ENCODE measurements at places on chromosomes 7 and 10.

DNA sequence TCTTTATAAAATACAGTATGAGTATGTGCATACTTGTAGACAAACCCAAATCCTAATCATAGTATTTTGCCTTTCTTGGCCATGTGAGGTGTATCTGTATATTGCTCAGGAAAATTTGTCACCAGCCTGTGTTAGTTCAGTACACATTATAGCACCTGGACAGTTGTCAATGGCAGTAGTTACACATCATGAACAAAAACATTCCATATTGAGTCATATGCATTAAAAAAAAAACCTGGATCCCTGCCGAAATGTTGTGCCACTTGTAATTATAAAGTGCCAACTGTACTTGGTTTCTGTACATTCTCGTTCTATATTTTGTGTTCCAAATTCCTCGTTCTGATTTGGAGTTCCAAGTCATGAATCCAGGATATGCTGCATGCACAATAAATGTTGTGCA, 410.4 kb downstream of the INHBA start:
- no peak for DNase-seq

DNA sequence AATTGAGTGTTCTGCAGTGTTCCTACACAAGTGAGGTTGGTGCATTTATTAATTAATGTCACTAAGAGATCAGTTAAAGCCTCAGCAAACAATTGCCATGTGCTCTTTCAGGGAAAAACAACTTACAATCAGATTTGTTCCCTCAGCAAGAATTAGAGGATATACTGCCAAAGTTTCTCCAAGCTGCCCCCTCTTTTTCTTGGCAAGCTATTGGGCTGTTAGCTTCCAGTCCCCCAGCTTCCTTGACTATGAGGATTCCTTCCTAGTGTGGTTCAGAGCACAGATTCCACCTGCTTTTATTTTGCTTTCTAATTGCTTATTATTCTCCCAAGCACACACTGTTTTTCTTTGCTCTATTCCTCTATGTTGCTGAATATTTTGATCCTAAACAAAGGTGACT, 112.7 kb downstream of the RBM20 start:
- no peak for DNase-seq

GRCh38 chr10:125120053-125120710, 40.2 kb downstream of the CTBP2 start:
- DNase-seq: no peak

DNA sequence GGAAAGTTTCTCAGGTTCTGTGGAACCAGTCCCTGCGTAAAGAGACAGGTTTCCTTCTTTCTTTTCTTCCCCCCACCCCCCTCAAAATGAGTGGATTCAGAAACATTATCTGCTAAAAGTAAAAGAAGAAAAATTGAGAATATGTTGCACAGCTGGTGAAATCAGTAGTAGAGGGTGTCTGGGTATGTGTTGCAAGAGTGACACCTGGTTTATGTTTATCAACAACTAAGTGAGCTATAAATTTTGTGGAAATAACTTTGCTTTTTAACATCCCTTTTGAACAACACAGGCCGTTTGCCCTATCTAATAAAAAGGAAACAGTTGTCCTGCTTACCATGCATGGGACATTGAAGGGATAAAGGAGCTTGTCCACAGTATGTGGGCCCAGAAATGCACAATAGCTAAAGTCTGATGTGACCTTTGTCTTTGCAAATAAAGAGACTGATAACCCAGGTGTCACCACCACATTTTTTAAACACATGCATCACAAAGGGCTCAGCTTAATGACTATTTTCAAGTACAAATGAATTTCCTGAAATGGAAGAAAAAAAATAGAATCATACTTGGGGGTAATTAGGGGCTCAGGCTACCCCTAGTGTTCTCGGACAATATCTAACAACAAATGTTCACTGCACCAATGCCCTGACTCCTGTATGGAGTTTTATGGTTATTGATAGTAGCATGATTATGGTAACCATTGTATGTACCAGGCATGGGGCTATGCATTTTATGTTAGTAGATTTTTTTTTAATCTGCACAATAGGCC, 221.7 kb upstream of the TCF7L2 start:
- no peak for DNase-seq

DNA sequence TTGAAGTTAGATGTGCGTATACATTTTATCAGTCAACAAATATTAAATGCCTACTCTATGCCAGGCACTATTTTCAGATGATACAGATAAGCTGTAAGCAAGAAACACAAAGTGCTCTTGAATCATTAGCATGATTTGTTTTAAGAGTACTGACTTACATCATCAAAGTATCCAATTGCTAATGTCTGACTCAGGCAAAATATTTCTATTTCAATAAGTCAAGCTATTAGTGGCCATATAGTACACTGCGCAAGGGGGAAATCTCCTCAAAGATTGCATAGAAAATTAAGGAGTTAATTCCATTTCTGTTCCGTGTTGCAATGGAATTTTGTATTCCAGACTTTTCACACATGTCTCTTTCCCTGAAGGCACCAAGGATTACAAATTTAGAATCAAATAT, 46.1 kb upstream of the DNAJC1 start:
- DNase-seq: no peak

DNA sequence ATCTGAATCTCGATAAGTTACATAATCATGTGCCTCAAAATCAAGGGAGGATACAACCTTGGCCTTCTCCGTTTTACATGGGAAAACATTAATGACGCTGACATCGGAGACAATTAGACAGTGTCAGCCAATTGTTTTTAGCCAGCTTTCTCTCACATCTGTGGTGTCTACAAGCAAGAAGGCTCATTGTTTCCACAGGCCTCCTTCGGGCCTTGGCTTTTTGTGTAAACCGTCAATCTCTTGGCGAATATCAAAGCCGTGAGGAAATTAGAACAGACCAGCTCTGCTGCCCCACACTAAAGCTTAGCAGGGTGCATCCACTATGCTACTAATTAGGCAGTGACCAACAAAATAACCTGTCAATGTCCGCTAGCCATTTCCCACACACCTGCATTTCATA, 43.2 kb downstream of the VAX1 start:
- no peak for DNase-seq

DNA sequence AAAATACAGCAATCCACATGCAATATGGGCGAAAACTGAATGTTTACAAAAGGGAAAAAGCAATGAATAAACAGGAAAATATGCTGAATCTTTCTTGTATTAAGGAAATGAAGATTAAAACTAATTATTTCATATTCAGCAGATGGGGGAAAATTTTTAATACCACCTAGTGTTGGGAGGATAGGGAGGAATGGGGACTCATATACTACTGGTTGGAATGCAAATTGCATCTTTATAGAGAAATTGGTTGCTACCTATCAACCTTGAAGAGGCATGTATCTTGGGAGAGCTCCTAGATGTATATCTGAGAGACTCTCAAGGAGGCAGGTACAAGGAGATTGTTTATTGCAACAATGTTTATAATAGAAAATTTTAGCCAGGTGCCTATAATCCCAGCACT, 101.4 kb downstream of the CREM start:
- DNase-seq: no peak

DNA sequence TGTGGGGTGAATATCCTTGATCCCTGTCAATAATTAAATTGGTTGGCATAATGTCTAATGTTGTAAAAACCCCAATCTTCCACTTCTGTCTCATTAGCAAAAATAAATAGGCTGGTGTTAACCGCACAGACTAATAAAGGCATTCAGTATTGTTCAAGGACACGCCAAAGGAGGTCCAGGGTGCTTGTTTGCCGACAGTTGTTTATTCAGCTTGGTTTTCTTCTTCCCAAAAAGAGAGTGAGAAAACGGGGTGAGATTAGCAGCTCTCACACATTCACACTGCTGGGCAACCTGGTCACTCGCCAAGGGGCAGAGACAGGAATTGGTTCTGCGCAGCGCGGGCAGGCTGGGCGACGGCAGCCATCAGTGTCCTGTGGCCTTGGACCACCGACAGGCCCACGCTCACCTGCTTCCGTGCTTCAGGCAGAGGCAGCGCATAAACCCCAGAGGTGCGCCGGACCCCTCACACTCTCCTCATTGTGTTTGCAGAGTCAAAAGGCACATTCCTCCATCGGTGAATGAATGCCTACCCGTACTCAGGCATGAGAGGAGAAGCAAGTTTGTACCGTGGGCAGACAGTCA, 26.2 kb upstream of the LMBR1 start:
- no peak for DNase-seq

- DNase-seq: no peak
Observed at GRCh38 chr7:114148779-114149178, 230.0 kb upstream of the PPP1R3A start.

DNA sequence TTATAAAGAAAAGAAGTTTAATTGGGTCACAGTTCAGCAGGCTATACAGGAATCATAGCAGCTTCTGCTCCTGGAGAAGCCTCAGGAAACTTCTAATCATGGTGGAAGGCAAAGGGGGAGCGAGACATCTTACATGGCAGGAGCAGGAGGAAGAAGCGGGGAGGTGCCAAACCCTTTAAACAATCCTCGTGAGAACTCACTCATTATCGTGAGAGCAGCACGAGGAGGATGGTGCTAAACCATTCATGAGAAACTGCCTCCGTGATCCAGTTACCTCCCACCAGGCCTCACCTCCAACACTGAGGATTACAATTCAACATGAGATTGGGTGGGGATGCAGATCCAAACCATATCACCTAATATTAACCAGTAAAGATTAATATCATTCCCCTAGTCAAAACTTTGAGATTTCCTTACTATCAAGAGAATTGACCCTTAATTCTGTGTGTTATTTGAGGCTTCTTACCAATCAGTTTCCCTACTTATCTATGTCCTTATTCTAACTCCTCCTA, 1.6 kb upstream of the SMO start:
- DNase-seq: no peak

GRCh38 chr7:42102301-42102700, 134.7 kb downstream of the GLI3 start:
- DNase-seq: no peak

DNA sequence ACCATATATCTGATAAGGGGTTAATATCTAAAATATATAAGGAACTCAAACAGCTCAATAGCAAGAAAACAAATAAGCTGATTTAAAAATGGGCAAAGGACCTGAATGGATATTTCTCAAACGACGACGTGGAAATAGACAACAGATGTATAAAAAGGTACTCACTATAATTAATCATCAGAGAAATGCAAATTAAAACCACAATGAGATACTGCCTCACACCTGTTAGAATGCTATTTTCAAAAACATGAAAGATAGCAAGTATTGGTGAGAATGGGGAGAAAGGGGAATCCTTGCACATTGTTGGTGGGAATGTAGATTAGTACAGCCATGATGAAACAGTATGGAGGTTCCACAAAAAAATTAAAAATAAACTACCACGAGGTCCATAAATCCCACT, 163.2 kb downstream of the DKK1 start:
- DNase-seq: no peak

GRCh38 chr7:66100408-66101050, 14.1 kb upstream of the CRCP start:
- no peak for DNase-seq

DNA sequence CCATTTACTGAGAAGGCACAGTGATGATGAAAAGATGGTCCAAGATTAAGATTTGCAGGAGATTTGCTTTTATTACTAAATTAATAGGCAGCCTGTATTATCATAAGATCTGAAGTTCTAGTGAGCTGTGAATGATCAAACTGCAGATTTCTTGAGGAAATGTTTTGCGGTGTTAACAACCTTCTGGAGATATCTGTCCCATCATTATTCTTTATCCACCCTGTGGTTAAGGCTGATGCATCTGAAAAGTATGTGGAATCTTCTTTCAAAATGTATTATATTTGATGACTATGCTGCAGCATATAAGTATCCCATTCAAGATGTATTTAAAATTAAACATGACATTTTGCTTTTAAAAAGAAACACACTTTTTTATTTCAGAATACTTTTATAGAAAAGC, 150.3 kb downstream of the POLR1F start:
- no peak for DNase-seq

GRCh38 chr7:69912846-69913245, 314.6 kb downstream of the AUTS2 start:
- DNase-seq: no peak

DNA sequence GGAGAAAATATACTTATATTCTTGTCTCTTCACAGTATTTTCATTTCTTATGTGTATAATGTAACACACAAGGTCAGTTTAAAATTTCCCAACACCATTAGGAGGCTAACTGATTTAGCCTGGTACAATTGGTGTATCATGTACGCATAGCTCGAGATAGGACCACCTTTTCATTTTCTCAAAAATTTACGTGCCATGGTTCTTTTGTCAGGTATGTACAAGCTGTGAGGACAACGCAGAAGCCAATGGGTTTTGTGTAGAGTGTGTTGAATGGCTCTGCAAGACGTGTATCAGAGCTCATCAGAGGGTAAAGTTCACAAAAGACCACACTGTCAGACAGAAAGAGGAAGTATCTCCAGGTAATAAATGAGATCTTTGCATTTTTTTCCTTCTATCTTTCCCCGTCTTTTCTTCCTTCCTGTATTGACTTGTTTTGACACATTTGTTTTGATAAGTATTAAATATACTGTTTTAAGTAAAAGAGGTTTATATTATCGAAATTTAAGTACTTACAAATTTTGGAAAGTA, 55.0 kb downstream of the TRIM24 start:
- no peak for DNase-seq

GRCh38 chr7:74012842-74013249, 15.1 kb upstream of the ELN start:
- no peak for DNase-seq

DNA sequence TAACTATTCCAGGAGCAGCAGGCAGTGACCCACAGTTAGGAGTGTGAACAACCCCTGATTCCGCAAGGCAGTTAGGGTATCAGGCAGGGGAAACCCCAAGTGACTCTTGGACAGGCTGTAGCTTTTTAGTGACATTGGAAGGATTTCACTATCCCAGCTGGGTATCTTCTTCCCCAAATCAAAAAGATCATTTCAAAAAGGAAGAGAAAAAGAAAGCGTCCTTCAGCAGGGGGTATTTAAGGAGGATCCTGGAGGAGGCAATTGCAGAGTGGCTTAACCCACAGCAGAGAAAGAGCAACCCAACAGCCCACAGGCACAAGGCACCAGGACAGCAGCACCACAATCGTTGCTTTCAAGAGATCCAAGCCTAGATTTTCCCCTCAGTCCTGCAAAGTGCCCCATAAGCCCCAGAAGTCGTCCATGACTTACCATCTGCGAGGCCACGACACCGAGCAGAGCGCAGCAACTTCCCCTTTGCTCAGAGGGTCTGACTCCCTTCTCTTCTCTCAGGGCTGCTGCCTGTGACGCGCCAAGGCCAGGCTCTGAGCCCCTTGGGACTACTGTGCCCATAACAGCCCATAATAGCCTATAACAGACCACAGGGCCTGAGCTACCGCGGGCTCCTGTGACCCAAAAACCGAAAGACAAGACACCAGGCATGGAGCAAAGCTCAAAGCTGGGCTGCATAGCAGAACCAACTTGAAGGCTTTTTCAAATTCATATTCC, 19.8 kb downstream of the PIK3AP1 start:
- no peak for DNase-seq

- peak; percentile 24 for DNase-seq
Observed at GRCh38 chr10:61897671-61898434, 3.6 kb upstream of the ARID5B start.

GRCh38 chr7:157769526-157770215, 432.9 kb downstream of the DNAJB6 start:
- no peak for DNase-seq

DNA sequence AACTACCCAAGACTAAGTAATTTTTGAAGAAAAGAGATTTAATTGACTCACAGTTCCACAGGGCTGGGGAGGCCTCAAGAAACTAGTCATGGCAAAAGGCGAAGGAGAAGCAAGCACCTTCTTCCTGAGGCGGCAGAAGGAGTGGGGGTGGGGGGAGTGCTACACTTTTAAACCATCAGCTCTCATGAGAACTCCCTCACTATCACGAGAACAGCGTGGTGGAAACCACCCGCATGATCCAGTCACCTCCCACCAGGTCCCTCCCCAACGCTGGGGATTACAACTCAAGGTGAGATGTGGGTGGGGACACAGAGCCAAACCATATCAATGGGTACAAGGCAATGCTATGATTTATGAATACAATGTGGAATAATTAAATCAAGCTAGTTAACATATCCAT, 241.9 kb downstream of the PTPRN2 start:
- no peak for DNase-seq

Data from nephron progenitor cell (in vitro differentiated cells).